ENCODE measurements at places on chromosomes 16 and 17. TPM values are rescaled to one million over a fixed set of nuclear protein-coding genes. Genes with fewer than 3 reads are reported as not detected.

DNA sequence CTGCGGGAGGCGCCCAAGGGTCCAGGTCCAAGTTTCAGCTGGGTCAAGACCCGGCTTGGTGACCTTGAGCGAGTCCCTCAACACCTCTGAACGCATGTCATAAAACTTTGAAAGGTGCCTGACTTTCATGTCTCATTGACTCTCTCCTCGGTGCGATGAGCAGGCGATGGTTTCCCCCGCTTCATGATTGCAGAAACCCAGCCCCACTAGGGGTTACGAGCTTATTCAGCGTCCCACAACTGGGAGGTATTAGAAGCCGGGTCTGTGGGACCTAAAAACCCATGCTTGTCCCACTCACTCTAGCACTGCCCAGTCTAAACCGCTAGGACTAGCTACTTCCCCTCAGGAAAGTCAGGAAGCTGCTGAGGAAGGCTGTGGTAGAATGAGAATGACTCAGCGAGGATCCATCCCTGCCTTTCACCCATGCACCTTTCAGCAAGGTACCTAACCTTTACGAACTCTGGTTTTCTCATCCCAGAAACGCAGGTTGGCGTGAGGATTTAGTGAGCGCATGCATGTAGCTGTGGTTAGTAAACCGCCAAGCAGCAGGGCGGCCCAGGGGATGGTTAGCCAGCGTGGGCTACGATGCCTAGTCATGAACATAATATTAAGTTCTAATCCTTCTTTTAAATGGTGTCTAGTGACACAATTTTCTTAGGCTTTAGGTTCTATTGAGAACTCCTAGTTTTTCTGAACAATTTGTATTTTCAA is 26.2 kb upstream of the RFFL start:
- no peak for DNase-seq

GRCh38 chr16:48903039-48903438 is 293.1 kb upstream of the N4BP1 start:
- DNase-seq: no peak

DNA sequence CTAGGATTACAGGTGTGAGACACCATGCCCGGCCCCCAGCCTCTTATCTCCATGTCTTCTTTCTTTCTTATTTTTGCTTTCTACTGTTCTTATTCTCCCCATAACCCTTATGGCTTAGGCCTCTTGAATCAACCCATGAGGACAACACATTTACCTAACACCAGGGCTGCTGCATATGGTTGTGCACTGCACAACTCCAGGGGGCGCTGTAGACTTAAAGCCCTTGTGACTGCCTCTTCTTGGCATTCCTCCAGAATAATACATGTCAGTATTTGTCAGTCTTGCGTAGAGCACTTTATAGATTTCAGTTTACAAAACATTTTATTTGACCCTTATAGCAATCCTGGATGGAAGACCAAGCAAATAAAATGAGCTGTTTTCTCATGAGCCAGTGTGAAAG is 225.0 kb upstream of the SALL1 start:
- no peak for DNase-seq

GRCh38 chr16:19284207-19284606 is 1.3 kb upstream of the CLEC19A start:
- no peak for DNase-seq

DNA sequence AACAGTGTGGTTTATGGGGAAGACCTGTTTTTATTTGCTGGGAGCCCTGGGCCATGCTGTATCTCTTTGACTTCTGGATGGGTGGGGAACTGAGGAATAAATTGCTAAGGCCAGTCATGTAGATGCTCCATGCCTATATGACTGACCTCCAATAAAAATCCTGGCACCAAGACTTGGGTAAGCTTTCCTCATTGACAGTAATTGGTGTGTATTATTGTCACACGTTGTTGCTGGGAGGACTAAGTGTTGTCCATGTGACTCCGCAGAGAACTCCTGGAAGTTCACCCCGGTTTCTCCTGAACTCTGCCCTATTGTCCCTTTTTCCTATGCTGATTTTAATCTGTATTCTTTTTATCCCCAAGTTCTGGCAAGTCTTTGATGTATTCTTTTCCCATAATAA is 33.4 kb upstream of the USP22 start:
- DNase-seq: no peak

DNA sequence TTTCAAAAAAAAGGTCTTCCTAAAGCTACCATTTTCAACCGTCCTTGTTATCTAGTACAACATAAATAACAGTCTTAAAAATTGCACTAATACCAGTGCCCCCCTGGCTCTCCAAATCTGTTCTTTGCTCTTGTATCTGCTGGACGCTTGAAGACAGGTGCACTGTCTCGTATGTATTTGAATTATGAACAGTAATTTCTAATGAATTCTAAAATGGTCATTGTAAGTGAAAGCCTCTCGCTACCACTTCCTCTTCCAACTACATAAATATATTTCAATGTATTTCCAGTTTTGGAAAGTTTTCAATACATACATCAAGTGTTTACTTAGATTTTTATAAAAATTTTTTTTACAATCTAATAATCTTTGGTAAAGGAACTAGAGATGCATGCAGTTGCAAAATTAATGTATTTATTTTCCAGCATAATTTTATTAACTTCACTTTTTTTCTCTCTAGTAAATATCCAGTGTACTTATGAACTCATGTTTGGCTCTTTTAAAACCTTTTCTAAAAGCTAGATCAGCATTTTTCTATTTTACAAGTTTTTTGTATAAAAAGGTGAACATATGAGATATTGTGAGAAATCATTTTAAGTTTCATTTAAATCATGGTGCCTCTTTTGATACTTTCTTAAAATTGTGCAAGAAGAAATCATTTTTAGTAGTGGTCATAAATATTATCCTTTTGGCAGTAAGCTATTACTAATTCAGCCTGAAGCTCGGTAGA is 31.0 kb downstream of the ERCC4 start:
- no peak for DNase-seq

DNA sequence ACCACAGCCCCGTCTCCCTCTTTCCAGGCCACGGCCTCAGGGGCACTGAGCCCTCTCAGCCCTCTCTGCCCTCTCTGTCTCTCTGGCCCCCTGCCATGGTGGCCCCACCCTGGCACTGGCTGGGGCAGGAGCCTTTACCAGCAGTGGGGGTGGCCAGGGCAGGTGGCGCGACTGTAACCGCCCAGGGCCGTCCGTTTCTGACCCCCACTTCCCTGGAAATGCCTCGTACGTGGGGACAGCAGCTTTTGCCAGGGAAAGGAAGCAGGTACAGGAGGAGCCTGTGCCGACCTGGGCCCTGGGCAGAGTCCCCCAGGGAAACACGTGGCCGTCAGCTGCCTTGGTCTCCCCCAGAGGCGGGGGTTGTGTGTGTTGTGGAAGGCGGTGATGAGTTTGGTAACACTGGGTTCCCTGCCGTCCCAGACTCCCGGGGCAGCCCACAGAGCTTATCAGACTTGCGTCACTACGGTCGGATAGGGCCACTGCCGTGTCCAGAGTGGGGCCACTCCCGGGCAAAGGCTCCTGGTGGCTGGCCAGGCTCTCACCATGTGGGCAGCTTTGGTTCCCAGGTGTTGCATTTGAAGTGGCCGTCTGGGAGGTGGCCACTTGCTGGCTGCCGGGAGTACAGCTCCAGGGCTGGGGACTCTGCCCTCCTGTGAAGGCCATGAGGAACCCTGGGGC is 249.3 kb upstream of the CIBAR2 start:
- DNase-seq: no peak

GRCh38 chr17:61809816-61810392 is 53.4 kb downstream of the BRIP1 start:
- no peak for DNase-seq

DNA sequence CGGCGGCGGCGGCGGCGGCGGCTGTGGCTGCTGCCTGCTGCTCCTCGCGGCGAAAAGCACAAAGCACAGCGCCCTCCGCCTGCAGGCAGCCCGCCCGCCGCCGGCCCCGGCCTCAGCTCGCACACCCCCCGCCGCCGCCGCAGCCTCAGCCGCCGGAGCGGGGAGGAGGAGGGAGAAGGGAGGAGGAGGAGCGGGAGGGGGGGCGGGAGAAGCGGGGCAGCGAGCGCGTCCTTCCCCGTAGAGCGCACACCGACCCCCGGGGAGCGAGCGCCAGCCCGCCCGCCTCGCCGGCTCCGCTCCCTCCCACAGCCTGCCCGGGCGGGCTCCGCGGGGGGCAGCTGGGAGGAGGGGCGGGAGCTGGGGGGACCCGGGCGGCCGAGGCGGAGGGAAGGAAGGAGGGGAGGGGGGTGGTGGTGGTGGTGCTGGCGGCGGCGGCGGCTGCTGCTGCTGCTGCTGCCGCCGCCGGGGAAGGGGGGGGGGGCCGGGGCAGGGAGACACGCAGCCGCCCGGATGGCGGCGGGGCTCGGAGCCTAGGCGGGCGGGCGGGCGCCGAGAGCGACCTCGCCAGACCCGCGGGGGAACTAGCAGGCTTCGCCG is at the start of gene UBTF:
Gene UBTF, minus strand, starts transcription at position 60 of the 597 bp plus-strand sequence. CDS start 1,446 bp downstream, outside the sequence.
- peak; percentile 47 for DNase-seq

The NDUFAF8 gene
- total RNA-seq: 101 TPM

The CCL15 gene
- not detected for total RNA-seq

The CLEC10A gene
- 8.6 TPM for total RNA-seq
